Left kidney (tissue), 8 donors: ENCODE measurements at places on chromosomes 1 and 21. TPM values are rescaled to one million over a fixed set of nuclear protein-coding genes. Genes with fewer than 3 reads are reported as not detected.

- DNase-seq, result no peak
Measured at GRCh38 chr21:18253221-18253620, 8.6 kb downstream of the CHODL start.

DNA sequence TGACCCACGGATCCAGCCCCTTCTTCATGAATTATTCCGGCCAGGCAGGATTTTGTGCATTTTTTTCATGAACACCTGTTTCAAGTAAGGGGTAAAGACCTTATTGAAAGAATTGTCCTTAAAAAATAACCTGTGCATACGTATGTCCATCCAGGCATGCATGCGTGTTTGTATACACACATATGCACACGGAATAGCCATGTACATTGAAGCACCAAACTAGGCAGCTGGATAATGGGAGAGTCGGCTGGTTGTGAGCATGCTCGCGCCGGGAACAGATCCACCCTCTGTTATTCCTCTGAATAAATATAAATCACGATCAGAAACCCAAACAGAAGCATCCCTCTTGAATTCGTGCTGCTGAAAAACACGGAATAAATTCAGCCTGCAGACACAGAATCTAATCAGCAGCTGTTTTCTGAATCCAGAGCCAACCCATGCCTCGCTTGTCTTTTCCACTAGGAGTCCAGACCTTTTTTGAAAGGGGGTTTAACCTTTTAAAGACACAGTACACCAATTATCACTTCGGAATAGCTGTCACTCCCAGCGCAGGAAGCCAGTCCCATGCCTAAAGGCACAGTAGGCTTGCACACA is at the start of gene HIVEP3:
TSS of gene HIVEP3 (minus strand) at position 473 of the 594 bp plus-strand sequence.
- DNase-seq, result no peak

DNA sequence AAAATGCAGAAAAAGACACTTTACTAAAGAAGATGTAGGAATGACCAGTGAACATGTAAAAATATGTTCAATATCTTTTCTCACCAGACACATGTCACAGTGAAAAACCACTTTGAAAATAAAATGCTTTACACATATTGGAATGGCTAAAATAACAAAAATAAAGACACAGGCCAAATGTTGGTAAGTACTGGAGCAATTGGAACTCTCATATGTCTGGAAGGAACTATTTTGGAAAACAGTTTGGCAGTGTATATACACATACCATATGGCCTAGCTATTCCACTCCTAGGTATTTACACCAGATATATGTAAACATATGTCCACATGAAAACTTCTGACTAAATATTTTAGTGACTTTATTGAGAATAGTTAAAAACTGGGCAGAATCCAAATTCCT is 927.2 kb downstream of the BRINP3 start:
- no peak for DNase-seq

DNA sequence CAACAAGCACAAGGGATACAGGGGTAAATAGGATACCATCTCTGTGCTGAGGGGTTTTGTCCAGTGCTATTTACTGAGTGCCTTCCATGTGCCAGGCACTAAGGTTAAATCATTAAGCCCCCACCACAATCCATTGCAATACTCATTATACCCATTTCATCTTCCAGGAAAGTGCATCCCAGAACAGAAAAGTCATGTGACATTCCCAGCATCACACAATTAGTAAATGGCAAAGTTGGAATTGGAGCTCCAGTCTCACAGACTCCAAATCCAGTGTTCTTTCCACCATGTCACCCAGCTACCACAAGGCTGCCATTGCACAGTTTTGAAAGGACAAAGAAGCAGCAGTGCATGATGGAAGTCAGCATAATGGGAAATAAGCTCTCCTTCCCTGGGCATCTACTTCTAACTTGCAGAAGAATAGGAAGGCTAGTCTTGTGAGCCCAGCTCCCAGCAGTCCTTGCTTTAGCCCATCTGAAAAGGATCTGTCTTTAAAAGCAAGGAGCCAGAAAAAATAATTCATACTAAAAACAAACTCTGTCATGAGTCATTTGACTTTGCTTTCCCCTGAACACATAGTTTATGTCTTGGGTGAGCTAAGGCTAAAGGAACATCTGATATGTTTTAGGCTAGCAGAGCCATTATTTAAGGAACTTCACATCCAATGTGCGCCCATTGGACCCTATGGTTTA is 111.4 kb upstream of the HOOK1 start:
- no peak for DNase-seq

- no peak for DNase-seq
Measured at GRCh38 chr1:77238462-77238861, 19.2 kb upstream of the PIGK start.

- no peak for DNase-seq
Measured at GRCh38 chr1:59026472-59026948, 242.7 kb upstream of the JUN start.

Gene CYP2J2
- polyA plus RNA-seq, result 1.4 TPM

Gene EVA1B
- 37.6 TPM for polyA plus RNA-seq

Gene KLF17
- polyA plus RNA-seq, result 0.05 TPM

Gene ZBTB8A
- 21.9 TPM for polyA plus RNA-seq

Gene SOX13
- polyA plus RNA-seq, result 49.9 TPM

Gene COL11A1
- polyA plus RNA-seq, result 6.9 TPM
